ENCODE measurements at places on chromosomes 2 and 18. TPM values are rescaled to one million over a fixed set of nuclear protein-coding genes. Genes with fewer than 3 reads are reported as not detected.

DNA sequence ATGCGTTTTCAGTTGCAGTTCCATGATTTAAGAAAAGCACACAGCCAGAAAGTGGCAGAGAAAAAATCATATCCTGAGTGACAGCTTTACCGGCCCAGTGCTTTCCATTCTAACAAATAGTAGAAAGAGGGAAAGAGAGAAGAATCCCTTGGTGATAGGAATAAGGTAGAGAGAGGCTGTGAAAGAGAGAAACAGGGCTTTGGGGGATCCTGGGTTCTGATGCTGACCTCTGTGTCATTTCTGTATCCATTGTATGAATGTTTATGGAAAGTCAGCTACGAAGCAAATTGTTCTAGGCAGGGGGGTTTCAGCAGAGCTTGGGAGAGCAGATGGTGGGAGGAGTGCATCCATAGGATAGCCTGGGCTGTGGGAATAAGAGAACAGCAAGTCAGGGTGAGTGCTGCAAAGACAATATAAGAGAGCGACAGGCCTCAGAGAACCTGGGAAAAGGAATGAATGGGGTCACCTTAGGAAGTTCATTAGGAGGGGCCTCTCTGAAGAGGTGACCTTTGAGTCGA lies 203.4 kb upstream of the TNP1 start:
- H3K36me3 ChIP-seq = no peaks in the 10 kb centered on the region
- no peak for DNase-seq
- no peak overlapping the region for H3K4me3 ChIP-seq
- no peak overlapping the region for H3K27ac ChIP-seq

DNA sequence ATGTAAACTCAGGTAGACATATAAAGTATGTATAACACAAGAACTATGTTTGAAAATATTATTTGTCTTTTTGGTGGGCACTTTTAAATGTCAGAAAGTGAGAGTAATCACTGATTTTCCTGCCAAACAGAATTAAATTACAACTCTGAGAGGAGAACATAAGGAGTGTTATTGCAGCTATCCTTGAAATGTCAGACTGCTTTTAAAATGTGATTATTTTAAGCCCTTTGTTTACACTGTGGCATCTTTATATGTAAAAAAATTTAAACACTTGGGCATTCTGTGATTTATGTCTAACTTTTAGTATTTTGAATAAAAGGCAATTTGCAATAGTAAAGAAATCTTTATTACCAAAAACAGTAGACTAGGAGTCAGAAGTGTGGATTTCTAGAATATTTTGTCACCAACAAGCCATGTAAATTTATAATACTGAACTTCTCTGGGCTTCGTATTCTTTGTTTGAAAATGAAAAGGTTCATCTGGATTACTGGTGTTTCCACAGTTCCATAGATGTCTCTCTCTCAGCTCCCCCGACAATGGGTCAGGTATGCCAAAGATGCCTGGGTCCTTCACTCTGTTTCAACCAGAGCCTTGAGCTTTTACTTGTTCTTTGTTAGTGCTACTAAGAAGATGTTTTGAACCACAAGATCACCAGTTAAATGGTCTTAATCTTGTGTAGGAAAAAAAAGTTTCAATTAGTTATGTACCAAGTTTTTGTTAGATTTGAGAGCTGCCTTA lies 38.8 kb downstream of the GULP1 start:
- no peak overlapping the region for H3K4me3 ChIP-seq
- H3K27ac ChIP-seq = no peak overlapping the region
- H3K36me3 ChIP-seq = no peaks in the 10 kb centered on the region
- peaks cover 53% of the 10 kb centered on the region for H3K4me1 ChIP-seq
- no peaks in the 10 kb centered on the region for H3K27me3 ChIP-seq
- no peak for DNase-seq

DNA sequence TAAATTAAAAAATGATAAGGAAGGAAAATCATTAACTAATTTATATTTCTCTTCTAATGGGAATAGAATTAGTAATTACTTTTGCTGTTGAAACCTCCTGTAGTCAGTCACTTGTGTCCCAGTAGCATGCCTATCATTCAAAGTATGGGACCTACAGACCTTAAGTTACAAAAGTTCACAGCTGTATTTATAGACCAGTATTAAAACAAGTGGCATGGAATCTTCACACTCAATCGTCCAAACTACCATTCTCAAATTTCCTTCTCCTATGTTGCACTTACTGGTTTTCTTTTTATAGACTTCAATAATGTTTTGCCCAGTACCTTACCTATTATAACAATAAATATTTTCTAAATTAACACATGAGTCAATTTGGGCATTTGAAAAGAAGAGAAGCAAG lies 639.9 kb downstream of the ERBB4 start:
- no peak overlapping the region for H3K4me3 ChIP-seq
- H3K27me3 ChIP-seq = no peaks in the 10 kb centered on the region
- no peak for DNase-seq
- H3K4me1 ChIP-seq = 0 out of 2 replicates have a peak, but pooled peaks cover 3% of the 10 kb centered on the region

- peaks cover 24% of the 10 kb centered on the region for H3K4me1 ChIP-seq
- DNase-seq = no peak
- H3K4me3 ChIP-seq = no peak overlapping the region
- no peaks in the 10 kb centered on the region for H3K36me3 ChIP-seq
These were observed 33.0 kb upstream of the ACAA2 start for GRCh38 chr18:49846361-49846662.

DNA sequence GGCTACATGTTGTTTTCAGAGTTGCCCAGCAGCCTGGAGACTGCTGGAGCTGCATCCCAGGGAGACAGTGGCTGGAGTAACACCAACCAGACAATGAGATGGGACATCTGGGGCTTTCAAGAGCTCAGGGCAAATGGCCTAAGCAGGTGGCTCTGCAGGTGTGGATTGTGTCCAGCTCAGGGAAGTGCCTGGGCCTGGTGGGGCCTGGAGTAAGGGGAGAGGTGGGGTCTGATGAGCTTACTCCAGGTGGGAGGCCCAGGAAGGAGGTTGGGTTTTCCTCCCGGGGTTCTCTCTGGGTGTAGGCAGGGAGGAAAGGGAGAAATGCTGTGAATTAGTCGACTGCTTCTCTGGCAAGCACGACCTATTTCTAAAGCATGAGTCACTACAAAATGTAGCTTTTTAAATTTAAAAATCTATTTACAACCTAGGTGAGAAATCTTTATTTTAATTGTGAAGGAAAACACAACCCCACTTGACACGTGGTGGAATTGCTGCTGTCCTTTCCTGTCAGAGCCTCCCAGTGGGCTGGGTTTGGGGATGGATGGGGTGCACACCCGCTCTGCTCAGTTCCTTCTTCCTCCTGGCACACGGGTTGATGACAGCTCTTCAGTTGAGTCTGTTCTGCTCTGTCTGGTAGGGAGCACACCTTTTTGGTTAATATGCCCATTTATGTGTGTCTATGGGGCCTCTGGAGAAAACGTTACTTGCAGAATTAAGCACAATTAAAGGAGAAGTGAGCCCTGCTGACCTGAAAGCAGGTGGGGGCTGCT lies 81.6 kb downstream of the SH3RF3 start:
- no peak overlapping the region for H3K27ac ChIP-seq
- no peaks in the 10 kb centered on the region for H3K36me3 ChIP-seq
- DNase-seq = no peak
- H3K27me3 ChIP-seq = no peaks in the 10 kb centered on the region
- H3K4me3 ChIP-seq = no peak overlapping the region

DNA sequence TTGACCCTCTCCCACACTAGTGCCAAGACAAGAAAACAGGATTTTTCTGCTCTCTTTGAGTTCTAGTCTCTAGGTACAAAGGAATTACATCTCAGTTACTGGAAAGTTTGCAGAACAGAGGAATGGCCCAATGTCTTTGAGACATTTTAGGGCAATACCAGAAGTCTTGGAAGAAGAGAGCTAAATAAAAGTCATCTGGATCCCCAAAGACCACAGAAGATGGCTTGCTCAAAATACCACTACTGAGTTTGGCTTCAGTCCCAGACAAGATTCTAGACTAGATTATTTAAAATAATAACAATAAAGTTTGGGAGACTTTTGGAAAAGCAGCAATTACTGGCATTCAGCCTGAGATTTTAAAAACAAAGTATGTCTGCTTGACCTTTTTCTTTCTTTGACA lies 61.9 kb upstream of the HK2 start:
- H3K36me3 ChIP-seq = no peaks in the 10 kb centered on the region
- no peak for DNase-seq
- peaks cover 2% of the 10 kb centered on the region for H3K4me1 ChIP-seq
- H3K27me3 ChIP-seq = no peaks in the 10 kb centered on the region
- no peak overlapping the region for H3K27ac ChIP-seq
- no peak overlapping the region for H3K4me3 ChIP-seq

GRCh38 chr2:227804975-227805374 lies 8.7 kb upstream of the CCL20 start:
- H3K27me3 ChIP-seq = no peaks in the 10 kb centered on the region
- H3K4me3 ChIP-seq = no peak overlapping the region
- DNase-seq = no peak
- peaks cover 23% of the 10 kb centered on the region for H3K4me1 ChIP-seq
- no peaks in the 10 kb centered on the region for H3K36me3 ChIP-seq
- H3K27ac ChIP-seq = no peak overlapping the region

- peaks cover 6% of the 10 kb centered on the region for H3K36me3 ChIP-seq
- H3K27ac ChIP-seq = no peak overlapping the region
- H3K4me3 ChIP-seq = no peak overlapping the region
These were observed 105.7 kb downstream of the DPP10 start for GRCh38 chr2:114548151-114548550.

DNA sequence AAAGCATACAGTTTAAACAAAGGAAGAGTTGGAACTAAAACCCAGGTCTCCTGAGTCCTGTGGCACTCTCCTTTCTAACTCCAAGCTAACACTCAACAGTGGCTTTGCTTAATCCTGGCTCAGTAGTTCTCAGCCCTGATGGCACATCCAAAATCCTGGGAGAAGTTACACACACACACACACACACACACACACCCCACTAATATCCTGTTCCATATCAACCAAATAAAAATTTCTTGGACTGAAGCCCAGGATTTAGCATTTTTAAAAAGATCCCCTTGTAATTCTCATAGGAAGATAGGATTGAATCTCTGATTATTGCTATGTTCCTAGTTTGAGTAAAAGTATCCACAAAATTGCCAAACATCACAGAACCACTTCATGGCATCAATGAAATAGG lies 136.1 kb upstream of the RIOK3 start:
- no peak for DNase-seq
- peaks cover 8% of the 10 kb centered on the region for H3K36me3 ChIP-seq
- no peak overlapping the region for H3K4me3 ChIP-seq
- peaks cover 29% of the 10 kb centered on the region for H3K4me1 ChIP-seq

DNA sequence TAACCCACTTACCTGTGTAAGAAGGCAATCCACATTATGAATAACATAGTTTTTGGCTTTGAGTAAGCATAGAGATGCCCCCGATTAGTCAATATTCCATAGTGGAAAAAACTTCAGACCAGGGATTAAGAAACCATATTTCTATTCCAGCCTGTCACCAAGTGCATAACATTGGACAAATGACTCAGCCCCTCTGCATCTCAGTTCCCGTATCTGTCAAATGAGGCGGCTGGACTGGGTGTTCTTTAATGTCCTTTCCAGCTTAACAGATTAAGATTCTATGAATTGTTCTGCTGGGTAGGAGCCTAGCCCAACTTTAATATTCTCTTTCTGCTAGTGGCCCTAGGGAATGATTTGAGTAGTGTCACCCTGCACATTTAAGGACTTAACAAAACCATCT lies 11.8 kb upstream of the FTCDNL1 start:
- no peak overlapping the region for H3K4me3 ChIP-seq
- H3K36me3 ChIP-seq = no peaks in the 10 kb centered on the region
- peaks cover 17% of the 10 kb centered on the region for H3K4me1 ChIP-seq
- peaks cover 3% of the 10 kb centered on the region for H3K27me3 ChIP-seq
- no peak for DNase-seq

DNA sequence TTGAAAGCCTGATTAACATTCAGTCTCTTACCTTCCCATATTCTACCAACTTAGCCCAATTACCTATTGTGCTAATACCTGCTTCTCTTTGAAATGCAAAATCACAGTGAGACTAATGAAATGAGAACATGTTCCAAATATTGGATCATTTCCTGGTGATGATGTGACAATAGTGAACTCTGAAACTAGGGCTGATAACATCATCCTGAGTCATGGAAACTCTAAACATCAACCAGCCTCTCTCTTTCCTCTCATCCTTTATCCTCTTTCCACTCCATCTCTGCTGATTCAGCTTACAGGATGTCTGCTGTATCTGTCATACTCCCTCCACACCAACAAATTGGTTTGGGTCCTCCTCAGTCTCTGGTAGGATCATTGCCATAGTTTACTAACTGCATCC lies 98.8 kb upstream of the NCKAP5 start:
- no peak for DNase-seq
- H3K27ac ChIP-seq = no peak overlapping the region
- no peaks in the 10 kb centered on the region for H3K36me3 ChIP-seq
- H3K4me1 ChIP-seq = no peaks in the 10 kb centered on the region

DNA sequence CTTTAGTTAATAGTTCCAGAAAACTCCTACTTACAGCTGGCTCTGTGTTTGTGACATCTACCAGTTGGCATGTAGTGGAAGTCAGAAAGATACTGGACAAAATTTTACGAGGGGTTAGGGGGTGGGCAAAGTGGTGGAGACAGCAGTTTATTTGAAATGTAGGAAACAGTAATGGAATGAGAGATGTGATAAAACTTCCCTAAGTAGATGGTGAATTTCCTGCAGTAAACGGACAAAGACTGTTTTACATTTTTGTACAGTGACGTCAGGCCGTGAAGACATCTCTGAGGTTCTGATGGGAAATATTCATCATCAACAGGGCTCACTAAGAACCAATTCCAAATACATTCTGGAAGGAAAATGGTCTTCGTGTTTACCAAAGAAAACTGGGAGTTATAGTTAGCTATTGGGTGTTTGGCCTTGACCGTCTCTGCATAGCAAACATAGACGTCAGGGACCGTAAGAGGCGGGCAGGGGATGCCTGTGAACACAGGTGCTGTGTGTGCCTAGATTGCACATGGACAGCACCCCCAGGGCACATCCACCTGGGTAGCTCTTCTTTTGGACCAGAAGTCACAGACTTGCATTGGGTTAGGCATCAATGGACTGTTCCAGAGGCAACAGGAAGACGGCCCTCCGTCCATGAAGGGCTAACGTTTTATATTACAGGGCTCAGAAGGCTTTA lies 131.5 kb downstream of the ZNF516 start:
- DNase-seq = no peak
- H3K36me3 ChIP-seq = peaks cover 10% of the 10 kb centered on the region
- peaks cover 32% of the 10 kb centered on the region for H3K4me1 ChIP-seq
- no peak overlapping the region for H3K27ac ChIP-seq
- no peak overlapping the region for H3K4me3 ChIP-seq

DNA sequence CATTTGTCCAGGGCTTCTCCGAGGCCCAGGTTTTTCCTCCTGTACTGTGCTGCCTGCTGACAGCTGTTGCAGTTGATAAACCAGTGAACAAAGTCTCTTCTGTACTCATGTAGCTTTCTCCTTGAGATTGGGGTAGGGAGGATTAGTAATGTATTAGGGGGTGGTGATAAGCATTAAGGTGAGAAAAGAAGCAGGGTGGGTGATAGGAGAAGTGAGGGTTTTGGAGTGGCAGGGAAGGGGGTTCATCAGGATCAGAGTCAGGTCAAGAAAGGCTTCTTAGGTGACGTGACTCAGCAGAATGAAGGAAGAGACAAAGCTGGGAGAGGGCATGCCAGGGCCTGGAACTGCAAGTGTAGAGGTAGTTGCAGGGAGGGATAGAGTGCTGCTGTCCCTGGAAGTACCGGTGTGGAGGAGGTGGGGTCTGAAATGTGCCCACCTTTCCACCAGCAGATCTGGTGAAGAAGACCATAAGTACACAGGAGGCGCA lies 48.7 kb downstream of the PKP4 start:
- H3K4me3 ChIP-seq = no peak overlapping the region
- no peaks in the 10 kb centered on the region for H3K36me3 ChIP-seq
- H3K4me1 ChIP-seq = peaks cover 40% of the 10 kb centered on the region
- H3K27ac ChIP-seq = peak overlapping the region; percentile 77
- no peaks in the 10 kb centered on the region for H3K27me3 ChIP-seq

Gene ZSWIM2
- not detected for total RNA-seq

Gene PREPL
- total RNA-seq = 29.1 TPM

Gene PLB1
- total RNA-seq = 0.27 TPM

Gene IL36G
- total RNA-seq = 0.32 TPM

Gene ASTL
- 0.79 TPM for total RNA-seq

Gene SLC5A6
- total RNA-seq = 80.8 TPM

Gene ITGB6
- 0.07 TPM for total RNA-seq
